ENCODE measurements at places on chromosomes 2 and 18.

DNA sequence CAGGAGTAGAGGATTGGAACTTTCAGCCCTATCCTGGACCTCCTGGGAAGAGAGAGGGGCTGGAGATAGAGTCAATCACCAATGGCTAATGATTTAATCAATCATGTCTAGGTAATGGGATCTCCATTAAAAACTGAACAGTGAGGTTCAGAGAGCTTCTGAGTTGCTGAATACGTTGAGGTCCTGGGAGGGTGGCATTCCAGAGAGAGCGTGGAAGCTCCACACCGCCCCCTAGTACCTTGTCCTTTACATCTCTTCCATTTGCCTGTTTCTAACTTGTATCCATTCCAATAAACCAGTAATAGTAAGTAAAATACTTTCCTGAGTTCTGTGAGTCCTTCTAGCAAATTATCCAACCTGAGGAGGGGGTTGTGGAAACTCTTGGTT lies 101.7 kb downstream of the B3GNT2 start:
- no peak for DNase-seq

DNA sequence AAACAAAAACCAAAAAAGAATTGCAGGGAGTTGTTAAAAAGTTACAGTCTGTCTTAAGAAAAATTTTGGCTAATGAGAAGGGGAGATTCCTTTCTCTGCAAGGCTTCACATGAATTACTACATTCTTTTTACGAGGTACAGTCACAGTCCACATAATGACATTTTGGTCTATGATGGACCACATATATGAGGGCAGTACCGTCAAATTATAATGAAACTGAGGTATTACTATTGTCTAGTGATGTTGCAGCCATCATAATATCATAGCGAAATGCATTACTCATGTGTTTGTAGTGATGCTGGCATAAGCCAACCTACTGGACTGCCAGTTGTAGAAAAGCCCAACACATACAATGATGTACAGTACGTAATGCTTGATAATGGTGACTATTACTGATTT lies 12.5 kb downstream of the SERPINB7 start:
- no peak for DNase-seq

DNA sequence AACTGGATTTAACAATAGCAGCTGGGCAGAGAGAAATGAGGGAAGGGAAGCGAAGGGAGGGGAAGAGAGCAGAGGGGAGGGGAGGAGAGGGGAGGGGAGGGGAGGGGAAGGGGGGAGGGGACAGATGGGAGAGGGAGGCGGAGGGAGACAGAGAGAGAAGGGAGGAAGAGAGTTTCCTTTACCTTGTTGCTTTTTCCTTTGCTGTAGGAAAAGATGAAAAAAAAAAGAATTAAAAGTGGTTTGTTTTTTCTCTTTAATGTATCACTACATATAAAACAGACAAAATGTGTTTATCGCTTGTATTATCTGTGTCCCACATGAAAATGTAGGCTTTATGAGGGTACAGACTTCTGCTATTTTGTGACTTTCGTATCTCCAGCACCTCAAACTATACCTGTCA lies 190.4 kb upstream of the KYNU start:
- DNase-seq = no peak

DNA sequence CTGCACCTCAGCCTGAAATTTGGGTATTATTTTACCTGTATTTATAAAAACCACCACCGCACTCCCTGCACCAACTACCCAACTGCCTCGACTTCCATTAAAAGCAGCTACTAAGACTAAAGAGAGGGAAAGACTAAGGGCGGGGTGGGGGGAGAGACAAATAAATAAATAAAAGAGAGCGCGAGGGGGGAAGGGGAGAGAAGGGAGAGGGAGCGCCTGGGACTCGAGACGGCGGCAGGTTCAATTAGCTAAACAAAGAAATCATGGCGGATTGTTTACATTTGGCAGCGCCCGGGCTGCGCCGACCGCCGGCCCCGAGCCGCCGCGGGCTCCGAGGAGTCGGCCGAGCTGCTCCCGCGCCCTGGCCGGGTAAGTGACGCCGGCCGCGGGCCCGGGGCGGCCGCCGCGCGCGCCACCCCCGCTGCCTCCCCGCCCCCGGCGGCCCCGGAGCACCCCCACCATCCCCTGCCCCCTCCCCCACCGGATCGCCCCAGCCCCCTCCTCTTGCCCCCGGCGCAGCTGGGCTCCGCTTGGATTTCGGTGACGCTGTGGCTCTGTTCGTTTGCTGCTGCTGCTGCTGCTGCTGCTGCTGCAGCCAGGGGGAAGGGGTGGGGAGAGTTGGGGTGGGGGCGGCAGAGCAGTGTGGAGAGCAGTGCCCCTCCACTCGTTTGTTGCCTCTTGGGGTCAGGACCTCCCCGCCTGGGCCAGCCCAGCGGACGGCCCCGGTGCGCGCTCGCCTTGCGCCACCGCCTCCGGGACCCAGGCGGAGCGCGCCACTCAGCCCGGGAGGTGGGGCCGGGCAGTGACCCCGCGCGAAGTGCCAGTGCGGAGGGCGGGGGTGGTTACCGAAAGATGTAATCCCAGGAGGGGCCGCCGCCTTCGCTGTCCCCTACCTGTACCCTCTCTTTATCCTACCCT lies 187.2 kb upstream of the FANCL start:
- peak; percentile 56 for DNase-seq

GRCh38 chr2:231717281-231718171 lies 9.2 kb downstream of the PTMA start:
- DNase-seq = peak; percentile 90

DNA sequence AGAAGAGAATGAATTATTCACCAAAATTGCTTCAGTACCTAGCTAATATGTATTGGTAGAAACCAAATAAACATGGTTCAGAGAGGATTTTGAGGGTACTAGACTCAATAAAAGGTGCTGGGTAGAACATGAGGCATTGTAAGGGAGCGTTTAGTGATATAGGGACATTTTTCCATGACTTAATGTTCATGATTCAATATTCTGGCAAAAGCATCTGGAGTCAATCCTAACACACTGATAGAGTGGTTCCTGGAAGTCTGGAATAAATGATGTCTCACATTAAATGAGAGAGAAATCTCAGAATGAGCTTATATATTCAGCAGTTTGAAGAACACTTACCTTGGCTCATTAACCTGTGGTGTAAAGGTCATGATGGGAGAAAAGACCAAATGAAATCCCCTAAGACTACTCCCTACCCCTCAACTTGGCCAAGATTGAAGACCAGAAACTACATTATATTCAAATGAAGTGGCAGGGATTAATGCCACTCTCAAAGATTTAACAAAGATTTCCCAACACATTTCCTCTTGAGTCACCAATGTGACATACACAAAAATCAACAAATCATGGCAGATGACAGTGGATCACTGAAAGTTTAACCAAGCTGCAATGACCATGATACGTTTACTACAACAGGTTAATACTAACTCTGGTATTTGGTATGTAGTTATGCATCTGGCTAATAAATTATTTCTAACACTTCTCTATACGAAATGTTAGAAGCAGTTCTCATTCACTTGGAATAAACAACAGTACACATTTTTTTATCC lies 309.5 kb downstream of the SATB2 start:
- no peak for DNase-seq
